ENCODE measurements at places on chromosomes 13 and 19. TPM values are rescaled to one million over a fixed set of nuclear protein-coding genes. Genes with fewer than 3 reads are reported as not detected.

DNA sequence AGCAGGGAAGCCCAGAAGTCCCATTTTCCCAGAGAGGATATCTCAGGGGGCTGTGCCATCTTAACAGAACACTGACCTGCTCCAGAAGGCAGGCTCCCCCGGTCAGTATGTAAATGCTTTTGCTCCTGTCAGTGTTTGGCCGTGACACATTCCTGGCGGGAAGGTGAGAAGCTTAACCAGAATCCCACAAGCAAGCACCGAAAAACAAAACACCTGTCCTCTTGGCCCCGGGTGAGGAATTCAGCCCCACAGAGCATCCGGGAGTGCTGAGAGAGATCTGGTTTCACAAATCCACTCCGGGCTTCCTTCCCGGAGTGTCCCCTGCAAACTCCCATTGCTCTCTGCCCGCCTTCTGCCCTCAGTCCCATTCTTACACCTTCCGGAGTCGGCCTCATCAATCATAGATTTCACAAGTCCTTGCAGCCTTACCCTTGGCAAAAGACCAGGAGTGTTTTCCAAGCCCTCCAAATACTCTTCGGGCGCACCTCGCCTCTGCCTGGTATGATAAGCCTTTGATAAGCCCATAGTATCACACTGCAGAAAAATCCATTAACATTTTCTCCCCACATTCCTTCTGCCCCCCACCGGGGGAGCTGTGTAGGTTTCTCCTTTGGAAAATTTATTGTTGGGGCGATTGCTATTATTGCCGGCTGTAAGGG lies 12.2 kb downstream of the TPM4 start:
- no peak for DNase-seq

- DNase-seq = no peak
Measured at GRCh38 chr19:28519218-28519779, 693.7 kb downstream of the UQCRFS1 start.

DNA sequence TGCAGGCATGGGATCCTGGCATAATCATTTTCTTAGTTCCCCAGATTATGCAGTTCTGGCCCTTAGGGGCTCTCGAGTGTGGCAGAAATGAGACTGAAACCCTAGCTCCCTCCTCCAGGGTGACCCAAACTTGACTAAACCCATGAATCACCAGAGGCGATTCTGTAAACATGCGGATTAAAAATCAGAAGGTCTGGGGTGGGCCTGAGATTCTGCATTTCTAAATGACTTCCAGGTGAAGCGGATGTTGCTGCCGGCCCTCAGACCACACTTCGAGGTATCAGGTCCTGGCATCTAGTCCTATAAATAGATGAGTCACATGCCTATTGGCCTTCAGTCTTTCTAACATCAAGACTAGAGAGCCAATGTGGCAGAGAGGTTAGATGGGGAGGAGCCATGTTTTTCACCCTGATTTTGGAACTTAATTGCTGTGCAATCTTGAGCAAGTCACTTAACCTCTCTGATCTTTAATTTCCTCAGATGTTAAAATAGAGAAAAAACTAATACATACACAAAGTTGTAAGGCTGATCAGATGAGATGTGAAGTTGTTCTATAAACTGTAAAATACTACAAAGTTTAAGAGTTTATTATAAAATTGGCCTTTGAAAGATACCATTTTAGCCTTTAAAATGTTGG lies 431.2 kb downstream of the FOXO1 start:
- DNase-seq = no peak

GRCh38 chr13:93248627-93249047 lies 22.0 kb downstream of the GPC6 start:
- DNase-seq = no peak

DNA sequence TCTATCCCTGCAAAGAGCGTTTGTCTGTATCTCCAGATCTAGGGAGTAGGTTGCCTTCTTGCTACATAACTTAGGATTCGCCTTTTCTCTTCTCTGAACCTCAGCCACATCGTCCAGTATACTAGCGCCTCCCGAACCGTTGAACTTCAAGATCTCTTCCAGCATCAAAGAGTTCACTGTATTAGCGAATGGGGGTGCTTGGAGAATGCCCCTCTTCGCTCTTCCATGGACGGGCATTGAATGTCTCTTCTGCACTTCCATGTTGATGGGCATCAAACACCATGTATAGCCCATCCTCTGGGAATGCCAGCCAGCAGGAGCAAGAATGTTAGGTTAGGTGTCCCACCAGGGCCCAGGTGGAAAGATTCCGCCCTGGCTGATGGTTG lies 575 bp upstream of the OXGR1 start:
- no peak for DNase-seq

GRCh38 chr13:44198826-44199225 lies 174.8 kb upstream of the SERP2 start:
- no peak for DNase-seq

DNA sequence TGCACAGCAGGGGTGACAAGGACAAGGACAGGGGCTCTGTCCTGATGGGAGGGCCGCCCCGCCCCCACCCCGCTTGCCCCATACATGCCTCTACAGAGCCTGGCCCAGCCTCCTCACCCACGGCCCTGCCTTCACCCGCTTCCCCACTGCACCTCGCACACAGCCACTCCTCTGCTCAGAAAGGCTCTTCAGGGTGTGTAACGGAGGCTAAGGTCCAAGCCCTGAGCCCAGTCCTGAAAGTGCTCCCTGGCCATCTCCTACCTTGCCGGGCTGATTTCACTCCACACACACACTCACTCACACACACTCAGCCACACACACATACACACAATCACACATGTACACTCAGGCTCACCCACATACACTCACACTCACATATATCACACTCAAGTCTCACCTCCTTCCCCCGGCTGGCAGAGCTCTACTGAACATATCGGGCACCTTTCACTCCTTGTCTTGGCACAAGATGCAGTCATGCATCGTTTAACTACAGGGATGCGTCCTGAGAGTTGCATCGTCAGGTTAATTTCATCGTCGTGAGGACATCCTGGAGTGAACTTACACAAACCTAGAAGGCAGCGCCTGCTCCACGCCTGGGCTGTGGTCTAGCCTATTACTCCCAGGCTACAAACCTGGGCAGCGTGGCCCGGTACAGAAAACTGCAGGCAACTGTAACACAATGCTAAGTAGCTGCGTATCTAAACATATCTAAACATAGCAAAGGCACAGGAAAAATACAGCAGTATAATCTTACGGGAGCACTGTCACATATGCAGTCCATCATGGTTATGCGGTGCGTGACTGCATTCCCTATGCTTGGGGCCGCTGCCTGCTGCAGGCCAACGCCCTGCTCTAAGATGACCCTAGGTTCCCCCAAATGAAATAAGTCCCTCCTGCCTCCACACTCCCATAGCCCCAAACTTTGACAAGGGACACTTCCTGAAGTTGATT lies 13.1 kb downstream of the EPS15L1 start:
- DNase-seq = no peak

DNA sequence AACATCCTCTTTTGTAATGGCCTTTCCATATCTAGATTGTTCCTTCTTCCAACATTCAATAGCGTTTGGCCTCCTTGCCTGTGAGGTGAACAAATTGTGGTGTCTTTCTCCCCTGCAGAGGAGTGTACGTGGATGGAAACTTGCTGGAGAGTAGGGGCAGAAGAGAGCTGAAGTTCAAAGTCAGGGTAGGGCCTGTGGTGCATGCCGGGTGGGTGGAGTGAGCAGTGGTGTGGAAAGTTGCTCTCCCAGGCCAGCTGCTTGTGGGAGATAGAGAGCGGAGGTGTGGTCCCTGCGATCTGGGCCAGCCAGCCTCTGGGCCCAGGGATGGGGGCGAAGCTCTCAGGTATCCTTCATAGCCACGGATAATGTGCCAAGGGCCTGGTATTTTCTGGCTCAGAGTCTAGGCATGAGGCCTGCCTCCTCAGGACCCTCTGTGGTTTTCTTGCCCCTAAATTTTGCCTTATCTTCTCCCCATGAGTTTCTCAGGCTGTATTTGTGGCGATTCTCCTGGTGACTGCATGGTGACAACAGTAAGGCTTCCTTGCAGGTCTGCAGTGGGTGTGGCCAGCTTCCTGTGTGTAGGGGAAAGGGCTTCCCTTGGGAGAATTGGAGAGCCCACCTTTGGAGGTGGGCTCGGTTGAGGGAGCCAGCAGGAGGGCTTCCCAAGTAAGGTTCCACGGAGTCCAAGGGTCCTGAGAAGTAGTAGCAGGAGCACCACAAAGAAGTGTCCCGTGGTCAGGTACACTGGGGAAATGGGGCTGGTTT lies 6.7 kb downstream of the RGCC start:
- DNase-seq = no peak

DNA sequence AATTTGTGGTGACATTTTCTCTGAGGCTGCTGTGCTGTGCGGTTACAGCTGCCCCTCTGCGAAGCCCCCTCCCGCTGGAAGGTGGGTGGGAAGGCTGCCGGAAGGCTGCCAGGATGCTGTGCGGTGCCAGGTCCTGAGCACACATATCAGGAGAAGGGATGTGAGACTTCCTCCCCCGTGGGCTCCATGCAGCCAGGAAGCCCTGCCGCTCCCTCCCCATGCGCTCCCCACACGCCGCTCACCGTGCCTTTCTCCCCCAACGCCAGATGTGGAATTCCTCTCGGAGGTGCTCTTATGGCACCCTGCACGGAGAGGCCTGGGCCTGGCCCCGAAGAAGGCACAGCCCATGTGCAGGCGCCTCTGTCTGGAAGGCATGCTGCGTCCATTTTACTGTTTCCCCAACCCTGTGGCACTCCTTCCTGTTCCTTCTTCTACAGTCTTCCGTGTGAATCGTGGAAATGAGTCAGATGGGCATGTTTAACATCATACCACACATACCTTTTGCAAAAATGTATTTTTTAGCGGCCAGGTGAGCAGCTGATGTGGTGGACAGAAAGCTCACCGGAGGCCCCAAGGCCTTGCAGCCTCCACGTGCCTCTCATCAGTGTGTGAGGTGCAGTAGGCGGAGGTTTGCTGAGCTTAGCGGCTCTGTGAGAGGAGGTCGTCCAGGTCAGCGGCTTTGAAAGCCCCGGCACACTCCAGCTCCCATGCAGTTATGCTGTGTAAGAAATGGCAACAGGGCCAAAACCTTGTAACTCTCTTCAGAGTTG lies 88.0 kb downstream of the ATP11A start:
- DNase-seq = no peak

DNA sequence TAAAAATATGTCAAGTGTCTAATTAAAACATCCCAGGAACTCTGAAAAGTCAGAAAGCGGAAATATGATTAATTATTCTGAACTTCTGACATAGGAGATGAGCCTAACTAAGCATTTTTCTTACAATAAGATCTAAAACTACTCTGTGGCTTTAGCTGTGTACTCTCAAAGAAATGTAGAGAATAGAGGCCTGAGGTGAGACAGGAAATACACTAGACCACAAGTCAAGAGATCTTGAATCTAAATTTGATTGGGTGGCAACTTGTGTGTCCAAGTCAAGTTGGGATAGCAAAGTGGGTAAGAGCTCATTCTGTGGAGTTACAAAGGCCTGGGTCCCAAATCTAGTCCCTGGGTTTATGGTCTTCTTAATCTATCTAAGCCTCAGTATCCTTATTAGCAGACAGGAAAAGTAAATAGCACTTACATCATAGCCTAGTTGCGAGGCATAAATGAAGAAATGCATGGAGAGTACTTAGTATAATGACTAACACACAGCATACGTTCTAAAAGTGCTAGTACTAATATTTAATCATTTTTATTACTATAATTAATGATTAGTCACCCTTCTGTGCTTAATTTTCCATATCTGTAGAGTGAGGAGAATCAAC lies 9.4 kb upstream of the LRRC63 start:
- DNase-seq = no peak

GRCh38 chr19:6501740-6502648 lies at the start of gene TUBB4A:
Gene TUBB4A (minus strand): TSS chr19:6502309. CDS start chr19:6502212, 97 bp downstream.
- no peak for DNase-seq

GRCh38 chr19:38224014-38224862 lies at the start of gene DPF1:
Gene DPF1 (minus strand): TSS chr19:38224222. CDS start chr19:38224142, 80 bp downstream.
- DNase-seq = no peak

DNA sequence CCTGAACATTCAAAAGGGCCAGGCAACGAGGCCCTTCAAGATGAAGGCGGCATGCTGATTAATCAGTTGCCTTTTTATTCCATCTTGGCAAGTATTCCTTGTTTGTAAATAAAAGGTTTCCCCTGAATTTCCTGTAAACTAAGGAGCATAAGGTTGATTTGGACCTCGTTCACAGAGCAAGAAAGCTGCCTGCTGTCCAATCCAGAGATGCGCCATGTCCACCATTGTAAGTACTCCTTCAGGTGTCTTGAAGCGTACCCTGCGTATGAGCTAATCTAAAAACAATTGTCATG lies 884.7 kb downstream of the PCDH9 start:
- no peak for DNase-seq

GRCh38 chr13:74751739-74752138 lies 617.5 kb upstream of the KLF12 start:
- no peak for DNase-seq

DNA sequence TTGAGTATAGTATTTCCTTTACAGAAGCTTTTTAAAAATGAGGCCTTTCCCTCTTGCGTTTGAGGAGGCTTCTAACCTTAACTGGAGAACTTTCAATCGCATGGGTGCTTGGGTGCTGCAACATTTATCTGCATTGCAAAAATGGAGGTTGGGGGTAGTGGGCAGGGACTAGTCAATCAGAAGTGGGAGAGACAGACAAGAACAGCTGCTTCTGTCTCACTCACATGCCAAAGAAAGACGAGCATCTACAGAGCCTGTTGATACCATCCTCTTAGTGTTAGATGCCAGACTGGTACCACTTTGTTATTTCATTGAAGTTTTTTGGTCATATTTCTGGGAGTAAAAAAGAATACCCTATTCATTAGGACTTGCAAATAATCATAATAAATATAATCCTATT lies 1292.2 kb downstream of the UQCRFS1 start:
- DNase-seq = no peak

- no peak for DNase-seq
Measured at GRCh38 chr13:41652735-41653361, 195.5 kb downstream of the RGCC start.

GRCh38 chr19:18346091-18346490 lies 5.7 kb downstream of the PGPEP1 start:
- DNase-seq = no peak

The SERPINE3 gene
- total RNA-seq = not detected

The ZNF845 gene
- 3.2 TPM for total RNA-seq

The C5AR2 gene
- total RNA-seq = 0.81 TPM

The LGI4 gene
- 8.1 TPM for total RNA-seq

The CD177 gene
- total RNA-seq = 1.4 TPM

The C19orf33 gene
- total RNA-seq = 2.0 TPM

The TUBA3C gene
- not detected for total RNA-seq

The SBK2 gene
- total RNA-seq = 2.0 TPM

The SLC17A7 gene
- 1.6 TPM for total RNA-seq

The ZNF708 gene
- total RNA-seq = 6.8 TPM
